ENCODE measurements at places on chromosomes 11 and 22.

GRCh38 chr11:16861862-16862261 lies 123.4 kb downstream of the C11orf58 start:
- no peak for DNase-seq

DNA sequence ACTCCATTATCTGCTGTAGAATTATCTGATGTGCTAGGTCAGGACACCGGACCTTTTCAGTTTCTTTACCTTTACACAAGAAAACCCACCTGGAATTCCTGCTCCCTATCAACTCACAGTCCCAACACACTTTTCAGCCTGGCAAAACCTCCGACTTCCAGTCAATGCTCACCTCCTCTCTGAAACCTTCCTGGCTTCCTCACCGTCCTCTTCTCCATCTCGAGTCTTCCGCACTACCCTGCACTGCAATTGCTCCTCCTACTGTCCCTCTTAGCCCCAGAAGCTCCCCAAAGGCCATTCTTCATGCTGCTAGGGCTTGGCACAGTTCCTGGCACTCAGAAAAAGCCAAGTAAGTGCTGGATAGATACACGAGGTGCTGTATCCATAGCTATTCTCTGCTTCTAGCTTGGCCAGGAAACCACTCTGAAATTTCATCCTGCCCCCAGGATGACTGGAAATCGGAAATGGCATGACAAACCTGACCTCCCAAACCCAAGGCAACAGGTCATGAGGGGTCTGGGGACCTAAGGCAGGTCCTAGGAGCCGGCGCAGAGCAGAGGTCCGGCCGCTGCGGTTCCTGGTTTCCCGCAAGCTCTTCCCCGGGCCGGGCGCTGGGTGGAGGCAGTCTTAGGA lies 702 bp downstream of the SYN3 start:
- no peak for DNase-seq

- DNase-seq, result no peak
Measured at GRCh38 chr22:18031695-18032454, 7.5 kb upstream of the MICAL3 start.

GRCh38 chr11:46122945-46123715 lies 1.9 kb upstream of the PHF21A start:
- no peak for DNase-seq

Data from NCI-H1694 treated with DMSO at 0.1 percent for 48 hours (cell line).